ENCODE measurements at places on chromosomes 11 and 22.

DNA sequence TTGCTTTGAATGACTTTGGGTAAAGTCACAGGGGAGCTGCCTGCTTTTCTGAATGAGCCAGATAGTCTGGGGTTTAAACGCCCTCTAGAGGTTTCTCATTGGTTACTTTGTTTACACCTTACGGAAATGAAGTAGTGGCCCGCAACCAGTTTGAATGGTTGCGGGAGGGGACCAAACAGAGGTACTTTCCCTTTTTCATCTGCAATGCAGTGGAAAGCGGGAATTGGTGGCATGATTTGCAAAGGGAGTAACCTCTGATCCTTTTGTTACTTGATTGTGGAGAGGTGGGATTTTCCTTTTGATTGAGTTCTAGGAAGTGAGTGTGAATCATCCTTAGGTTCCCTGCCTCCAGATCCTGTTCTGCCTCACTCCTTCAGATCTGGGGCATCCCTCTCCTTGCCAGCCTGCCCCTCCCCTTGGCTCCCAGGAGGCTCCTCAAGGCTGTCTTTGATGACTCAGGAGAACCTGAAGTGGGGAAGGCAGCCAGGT, 15.9 kb upstream of the GLYATL1 start:
- DNase-seq: no peak

- no peak for DNase-seq
Observed at GRCh38 chr11:35624316-35624715, 6.1 kb downstream of the FJX1 start.

- no peak for DNase-seq
Observed at GRCh38 chr11:16153951-16154350, 202.4 kb downstream of the SOX6 start.

GRCh38 chr22:49772692-49773091, 55.0 kb downstream of the BRD1 start:
- DNase-seq: no peak

DNA sequence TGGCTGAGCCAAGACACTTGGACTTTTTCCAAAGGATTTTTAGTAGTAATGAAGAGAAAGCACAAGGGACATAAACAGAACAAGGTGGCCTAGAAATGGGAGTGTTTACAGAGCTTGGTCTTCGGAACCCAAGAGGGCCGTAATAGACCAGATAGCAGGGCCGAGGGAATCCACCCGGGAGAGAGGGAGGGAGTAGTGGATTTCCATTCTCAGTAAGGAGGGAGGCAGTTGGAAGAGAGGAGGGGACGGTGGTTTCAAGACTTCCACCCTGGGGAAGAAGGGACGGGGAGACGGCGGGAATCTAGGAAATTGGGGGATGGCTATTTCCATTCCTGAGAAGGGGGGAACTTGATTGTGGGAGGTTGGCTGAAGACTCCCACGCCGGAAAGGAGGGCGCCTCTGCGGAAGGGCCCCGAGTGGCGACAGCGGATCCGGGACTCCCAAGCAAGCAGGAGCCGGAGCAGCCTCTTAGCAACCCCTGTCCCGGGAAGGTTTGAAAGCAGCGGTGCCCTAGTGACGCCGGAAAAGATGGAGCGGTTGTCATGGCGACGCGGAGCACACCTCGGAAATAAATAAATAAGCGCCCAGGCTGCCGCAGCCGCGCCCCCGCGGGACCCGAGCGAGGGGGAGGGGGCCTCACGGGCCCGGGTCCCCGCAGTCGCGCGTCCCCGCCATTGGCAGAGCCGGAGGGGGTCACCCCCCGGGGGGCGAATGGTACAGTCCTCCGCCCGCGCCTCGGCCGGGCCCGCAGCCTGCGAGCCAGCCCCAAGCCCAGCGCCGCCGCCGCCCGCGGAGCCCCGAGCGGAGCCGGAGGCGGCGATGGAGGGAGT, 31.6 kb downstream of the EIF3F start:
- peak; percentile 43 for DNase-seq

DNA sequence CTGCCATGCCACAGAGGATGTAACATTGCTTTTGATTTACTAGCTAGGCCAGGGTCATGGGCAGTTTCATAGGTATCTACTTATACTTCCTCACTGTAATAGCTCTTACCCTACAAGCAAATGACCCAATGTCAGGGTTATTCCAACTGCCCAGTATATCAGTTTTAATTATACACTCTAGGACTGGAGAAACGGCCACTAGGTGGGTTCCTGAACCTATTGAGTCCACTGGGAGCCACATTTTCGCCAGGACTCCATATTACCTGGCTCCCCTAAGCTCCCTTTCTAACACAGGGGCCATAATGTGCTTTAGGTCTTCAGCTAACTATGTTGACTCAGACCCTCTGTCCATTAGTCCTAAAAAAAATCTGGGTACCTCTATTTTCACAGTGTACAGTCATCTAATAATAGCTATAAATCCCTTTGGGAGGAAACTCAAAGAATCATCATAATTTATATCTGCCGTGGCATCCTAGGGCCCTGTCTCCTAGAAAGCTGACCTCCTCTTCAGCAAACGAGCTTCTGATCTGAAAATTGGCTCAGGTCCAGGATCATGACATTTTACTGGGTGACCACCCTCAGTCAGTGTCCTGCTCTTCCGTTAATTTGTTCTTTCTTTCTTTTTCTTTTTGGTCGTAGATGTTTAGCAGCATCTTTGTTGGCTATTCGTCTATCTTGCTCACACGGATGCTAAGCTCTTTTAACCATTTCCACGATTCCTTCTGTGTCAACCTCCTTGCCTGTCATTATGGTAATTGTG, 244.3 kb downstream of the FAM76B start:
- no peak for DNase-seq

GRCh38 chr22:49340406-49340805, 487.3 kb downstream of the BRD1 start:
- DNase-seq: no peak

- no peak for DNase-seq
Observed at GRCh38 chr22:46318576-46318975, 16.9 kb upstream of the TRMU start.

GRCh38 chr11:75691804-75692203, 23.0 kb upstream of the MAP6 start:
- DNase-seq: no peak

- DNase-seq: no peak
Observed at GRCh38 chr11:62390237-62390636, 28.6 kb upstream of the SCGB1A1 start.

- no peak for DNase-seq
Observed at GRCh38 chr11:90630176-90630575, 407.3 kb upstream of the CHORDC1 start.

GRCh38 chr22:37486224-37486845, at the start of gene MFNG:
TSS of gene MFNG (minus strand) at chr22:37486384. CDS start at chr22:37486177, 207 bp downstream.
- no peak for DNase-seq

DNA sequence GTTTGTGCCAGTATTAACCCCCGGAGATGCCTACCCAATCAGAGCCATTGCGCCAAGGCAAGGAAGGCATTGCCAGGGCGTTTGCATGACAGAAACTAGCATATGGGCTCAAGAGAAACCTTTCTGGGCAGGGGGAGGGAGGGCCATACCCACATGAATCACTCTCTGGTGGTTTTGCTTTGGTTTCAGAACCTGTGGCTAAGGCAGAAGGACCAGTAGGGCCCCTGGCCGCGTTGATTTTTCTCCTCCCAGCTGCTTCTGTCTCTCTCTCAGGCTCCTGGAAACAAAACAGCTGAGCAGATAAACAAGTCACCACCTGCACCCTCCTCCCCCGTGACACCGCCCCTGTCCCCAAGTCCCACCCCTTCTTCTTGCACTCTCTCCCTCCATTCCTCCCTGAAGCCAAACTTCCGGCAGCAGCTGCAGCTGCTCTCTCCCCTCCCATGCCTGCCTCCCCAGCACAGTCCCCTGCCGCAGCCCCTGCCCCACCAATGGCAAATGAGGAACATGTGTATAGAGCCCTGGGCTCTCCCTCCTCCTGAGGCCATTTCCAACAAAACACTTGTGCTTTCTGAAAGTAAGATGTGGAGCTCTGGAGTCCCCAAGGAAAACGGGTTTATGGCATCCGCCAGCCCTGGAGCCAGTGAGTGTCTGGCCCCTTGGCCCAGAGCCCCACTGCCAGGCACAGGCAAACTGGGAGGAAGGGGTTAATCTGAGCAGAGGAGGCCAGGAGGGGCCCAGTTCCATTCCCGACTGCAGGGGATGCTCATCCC, 39.0 kb upstream of the ADA2 start:
- DNase-seq: peak; percentile 71

DNA sequence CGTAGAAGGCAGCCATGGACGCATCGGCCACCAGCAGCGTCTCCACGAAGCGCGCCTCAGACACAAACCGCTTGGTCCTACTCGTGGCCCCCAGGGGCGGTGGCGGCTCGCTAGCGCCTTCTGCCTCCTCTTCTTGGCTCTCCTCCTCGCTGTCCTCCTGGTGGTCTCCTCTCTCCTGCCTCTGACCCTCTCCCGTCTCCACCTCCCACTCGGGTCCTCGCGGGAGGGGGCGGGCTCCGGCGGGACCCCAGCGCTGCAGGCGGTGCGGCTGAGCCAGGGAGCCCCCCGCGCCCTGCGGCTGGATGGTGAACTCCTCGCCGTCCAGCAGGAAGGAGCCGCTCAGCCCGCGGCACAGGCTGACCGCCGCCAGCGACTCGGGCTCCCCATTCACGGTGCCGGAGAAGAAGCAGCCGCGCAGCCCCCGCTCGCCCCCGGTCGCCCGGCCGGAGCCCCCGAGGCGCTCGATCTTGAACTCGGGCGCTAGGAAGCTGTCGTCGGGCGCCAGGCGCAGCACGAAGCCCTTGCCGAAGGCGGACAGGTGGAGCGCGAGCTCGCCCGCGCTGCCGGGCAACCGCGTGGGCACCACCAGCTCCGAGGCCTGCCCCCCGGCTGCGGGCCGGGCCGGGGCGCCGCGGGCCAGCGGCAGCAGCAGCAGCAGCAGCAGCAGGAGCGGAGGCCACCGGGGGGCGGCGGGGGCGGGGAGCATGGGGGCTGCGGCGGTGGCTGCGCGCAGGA, 661 bp downstream of the ADAMTS8 start:
- DNase-seq: no peak

DNA sequence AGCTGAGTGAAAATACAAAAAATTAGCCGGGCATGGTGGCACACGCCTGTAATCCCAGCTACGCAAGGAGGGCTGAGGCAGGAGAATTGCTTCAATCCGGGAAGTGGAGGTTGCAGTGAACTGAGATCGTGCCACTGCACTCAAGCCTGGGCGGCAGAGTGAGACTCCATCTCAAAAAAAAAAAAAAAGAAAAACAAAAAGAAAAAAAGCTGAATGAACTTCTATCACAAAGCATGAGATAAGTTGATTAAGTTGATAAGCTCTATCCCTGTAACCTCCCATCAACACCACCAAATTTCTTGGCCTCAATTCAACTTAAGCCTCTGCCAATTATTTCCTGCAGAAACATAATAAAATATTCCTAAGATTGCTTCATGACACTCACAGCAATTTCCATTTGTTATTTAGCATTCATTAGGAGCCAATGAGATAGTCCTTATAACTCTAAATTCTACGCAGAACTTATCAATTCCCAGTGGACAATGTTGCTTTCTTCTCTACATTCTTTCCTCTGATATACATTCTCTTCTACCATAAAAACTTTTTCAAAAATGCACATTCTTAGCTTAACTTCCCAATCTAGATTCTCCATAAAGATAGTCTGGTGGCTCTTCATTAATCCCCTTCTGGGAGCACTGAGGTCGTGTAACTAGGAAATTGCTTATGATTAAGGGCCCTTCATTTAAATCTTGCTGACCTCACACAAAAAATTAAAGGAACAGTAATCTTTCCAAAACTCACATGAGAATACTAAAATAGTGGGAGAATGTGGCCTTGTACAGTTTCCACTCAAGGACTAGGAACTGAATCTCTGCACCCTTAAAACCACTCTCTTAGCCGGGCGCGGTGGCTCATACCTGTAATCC, 2.9 kb downstream of the AMBRA1 start:
- no peak for DNase-seq

GRCh38 chr11:13384908-13385640, 77.9 kb downstream of the BTBD10 start:
- no peak for DNase-seq

- DNase-seq: no peak
Observed at GRCh38 chr22:29390270-29390669, 1.9 kb upstream of the AP1B1 start.

- no peak for DNase-seq
Observed at GRCh38 chr11:35146074-35146521, 7.1 kb downstream of the CD44 start.

DNA sequence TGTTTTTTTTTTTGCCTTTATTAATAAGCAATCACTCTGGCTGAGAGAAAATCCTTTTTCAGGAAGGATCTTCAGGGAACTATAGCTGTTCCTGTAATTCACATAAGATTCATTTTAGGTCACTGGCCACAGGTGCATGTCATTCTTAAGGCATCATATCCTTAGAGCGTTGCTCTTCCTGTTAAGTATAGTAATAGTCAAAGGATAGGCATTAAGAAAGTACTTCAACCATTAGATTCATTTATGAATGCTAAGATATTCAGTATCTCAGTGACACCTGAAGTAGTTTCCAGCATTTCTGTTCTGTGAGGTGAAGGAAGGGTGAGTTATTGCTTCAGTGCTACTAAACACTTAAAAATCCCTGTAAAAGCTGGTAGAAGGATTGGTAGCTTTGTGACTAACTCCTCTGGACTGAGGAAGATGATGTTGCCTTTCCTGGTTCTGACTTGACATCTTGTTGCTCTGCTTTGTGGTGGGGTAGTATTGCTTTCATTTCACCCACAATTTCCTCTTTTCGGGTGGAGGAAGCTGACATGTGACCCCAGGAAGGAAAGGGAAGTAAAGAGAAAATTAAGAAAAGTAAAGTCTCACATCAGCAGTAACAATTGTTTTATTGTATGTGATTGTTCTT, 34.7 kb downstream of the RNF169 start:
- no peak for DNase-seq

GRCh38 chr22:22038178-22038880, 55.7 kb upstream of the TOP3B start:
- no peak for DNase-seq

GRCh38 chr11:134332189-134332631, 422 bp downstream of the GLB1L2 start:
- DNase-seq: no peak

- DNase-seq: no peak
Observed at GRCh38 chr11:36013950-36014897, 70.4 kb downstream of the LDLRAD3 start.

DNA sequence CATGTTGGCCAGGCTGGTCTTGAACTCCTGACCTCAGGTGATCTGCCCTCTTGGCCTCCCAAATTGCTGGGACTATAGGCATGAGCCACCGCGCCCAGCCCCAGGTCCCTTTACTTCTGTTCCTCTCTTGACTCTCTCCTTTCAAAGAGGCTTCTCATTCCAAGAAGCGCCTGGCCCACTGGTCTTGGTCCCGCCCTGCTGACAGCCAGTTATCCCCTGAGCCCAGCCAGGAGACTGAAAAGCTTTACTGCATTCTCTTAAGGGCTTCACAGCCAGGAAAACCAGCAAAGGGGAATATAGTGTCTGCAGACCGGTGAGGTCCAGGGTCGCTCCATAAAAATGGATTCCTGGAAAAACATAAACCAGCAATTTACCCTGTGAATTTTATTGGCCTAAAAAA, 68.3 kb downstream of the NFAM1 start:
- no peak for DNase-seq

GRCh38 chr11:128409476-128409875, 177.9 kb downstream of the ETS1 start:
- DNase-seq: no peak

- DNase-seq: no peak
Observed at GRCh38 chr11:87660926-87661660, 514.1 kb downstream of the RAB38 start.

GRCh38 chr11:134404575-134405341, 7.3 kb downstream of the B3GAT1 start:
- DNase-seq: no peak

GRCh38 chr22:25352294-25352680, 132.8 kb downstream of the CRYBB2 start:
- DNase-seq: no peak

Measured in D721Med (cell line).